ENCODE measurements at places on chromosomes 12 and 14.
A peak's percentile ranks its signal among the peaks of the same experiment; 100 is the strongest.

- peak; percentile 35 for DNase-seq
These were observed at the start of gene TSPAN9 for GRCh38 chr12:3076730-3077571. TSPAN9 (plus strand) TSS chr12:3077379; CDS start chr12:3201194, 123,815 bp downstream.

DNA sequence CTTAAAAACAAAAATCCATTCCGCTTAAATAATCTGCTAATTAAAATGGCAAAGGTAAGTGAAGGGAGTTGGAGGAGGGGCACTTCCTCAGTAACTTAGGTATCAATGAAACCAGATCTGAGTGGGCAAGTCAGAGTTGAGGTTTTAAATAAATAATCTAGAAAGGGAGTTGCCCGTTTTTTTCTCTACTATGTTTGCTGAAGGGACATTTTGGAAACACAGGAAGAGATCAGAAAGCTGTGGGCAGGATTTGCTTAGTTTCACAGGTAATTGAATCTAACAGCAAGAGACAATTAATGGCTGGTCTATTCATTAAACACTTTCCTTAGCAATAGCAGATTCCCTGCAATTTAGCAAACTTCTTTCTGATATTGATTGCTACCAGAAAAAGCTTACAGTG, 186.0 kb upstream of the ABCD2 start:
- no peak for DNase-seq

- DNase-seq: no peak
These were observed 5.1 kb downstream of the LMBR1L start for GRCh38 chr12:49105504-49106084.

- no peak for DNase-seq
These were observed 217.9 kb upstream of the BTG1 start for GRCh38 chr12:92363295-92364146.

DNA sequence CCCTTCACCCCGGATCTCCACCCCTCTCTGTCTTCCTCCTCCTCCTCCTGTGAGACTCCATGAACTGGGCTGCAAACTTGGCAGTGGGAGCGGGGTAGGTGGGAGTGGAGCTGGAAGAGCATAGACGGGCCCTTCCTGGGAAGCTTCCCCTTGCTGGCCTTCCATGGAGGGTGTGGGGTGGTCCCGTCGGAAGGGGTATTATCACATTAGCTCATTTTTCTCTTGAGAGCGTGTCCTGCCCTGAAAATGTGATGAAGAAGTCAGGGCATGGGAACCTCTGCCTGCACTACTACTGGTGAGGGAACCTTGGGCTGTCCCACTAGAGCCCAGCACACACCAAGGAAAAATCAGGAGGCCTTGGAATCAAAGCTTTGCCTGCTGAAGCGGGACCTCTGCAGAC, 66.5 kb downstream of the CACNA1C start:
- no peak for DNase-seq

All from HCEC 1CT (cell line).